CD4-positive, CD25-positive, alpha-beta regulatory T cell (primary cell): ENCODE measurements at places on chromosomes 7 and 10.

- DNase-seq, result no peak
Measured at GRCh38 chr10:4212111-4212630, 427.2 kb upstream of the KLF6 start.

- DNase-seq, result no peak
Measured at GRCh38 chr10:67050415-67050814, 124.6 kb downstream of the LRRTM3 start.

- DNase-seq, result no peak
Measured at GRCh38 chr10:102227050-102227449, 951 bp downstream of the ELOVL3 start.

- peak; percentile 65 for DNase-seq
Measured at GRCh38 chr10:6920072-6921019, 340.3 kb upstream of the PRKCQ start.

DNA sequence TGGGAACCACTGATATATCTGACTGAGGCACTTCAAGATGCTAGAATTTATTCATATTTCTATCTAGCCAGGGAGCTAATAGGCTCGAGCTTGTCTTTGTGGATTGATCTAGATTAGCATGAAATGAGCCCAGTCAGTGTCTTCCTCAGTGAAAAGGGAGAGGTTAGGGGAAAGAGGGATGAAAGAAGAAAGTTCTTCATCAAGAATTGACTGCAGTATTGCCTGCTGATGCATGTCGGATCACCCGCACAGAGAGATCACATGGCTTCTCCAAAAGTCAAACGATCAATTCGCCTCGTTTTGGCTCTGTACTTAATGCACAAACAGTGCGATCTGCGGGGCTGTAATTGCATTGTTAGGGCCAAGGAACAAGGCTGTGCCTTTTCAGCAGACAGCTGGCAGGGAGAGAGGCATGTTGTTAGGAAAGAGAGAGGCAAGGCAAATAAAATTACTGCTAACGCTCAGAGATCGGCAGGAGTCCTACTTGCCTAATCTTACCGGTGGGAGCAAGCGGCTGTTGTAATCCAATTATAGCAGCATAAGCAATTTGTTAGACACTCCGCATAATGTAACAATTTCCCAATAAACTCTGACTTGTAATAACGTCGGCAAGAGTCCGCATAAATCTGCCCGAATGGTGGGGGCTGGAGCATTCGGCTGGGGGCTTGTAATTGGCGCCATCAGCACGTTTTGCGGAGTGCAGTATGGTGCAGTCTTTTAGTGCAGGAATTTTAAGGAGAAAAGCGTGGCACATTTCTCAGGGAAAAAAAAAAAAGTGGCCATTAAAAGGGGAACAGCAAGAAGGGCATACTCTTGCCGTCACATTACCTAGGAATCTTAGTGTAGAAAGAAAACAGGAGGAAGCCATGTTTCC, 102.1 kb downstream of the POLL start:
- DNase-seq, result no peak

DNA sequence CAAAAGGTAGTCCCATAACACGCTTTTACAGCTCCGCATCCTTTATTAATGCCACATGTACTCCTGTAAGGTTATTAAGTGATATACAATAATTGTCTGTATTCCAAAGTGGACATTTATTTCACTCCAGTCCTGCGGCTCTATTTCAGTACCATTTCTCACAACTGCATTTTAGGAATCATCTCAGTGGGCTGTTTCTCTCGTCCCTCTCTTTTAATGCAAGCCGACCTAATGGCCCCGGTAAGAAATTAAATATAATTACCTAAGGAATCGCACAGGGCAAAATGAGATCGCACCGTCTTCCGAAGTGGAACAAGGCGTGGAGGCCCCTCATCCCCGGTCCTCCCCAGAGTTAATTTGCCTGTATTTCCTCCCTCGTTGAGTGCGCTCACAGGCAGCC, 216.5 kb downstream of the RAB11FIP2 start:
- DNase-seq, result no peak

GRCh38 chr7:30923774-30924413, 12.2 kb downstream of the AQP1 start:
- no peak for DNase-seq
